ENCODE measurements at places on chromosomes 6 and 20.

GRCh38 chr6:46684771-46685170 lies 2.9 kb upstream of the TDRD6 start:
- no peak for DNase-seq

DNA sequence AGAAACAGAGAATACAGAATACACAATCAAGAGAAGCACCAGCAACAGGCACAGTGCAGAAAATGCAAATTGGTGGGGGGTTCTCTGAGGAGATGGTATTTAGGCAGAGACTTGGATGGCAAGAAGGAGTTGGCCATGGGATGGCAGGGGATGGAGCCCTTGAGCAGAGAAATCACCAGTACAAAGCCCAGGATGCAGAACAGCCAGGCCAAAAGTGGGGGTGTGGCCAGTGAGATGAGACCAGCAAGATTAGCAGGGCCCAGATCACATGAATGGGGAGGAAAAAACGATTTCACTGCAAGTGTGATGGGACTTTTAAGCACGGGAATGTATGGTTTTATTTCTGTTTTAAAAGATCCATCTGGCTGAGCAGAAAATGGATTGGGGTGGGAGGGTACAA lies 63.4 kb downstream of the TRAM2 start:
- DNase-seq, result no peak

- DNase-seq, result no peak
Observed at GRCh38 chr20:31869942-31870725, at the start of the genes DUSP15 and TTLL9. Gene DUSP15 (minus strand): TSS chr20:31870527. CDS start chr20:31870337, 190 bp downstream. Gene TTLL9 (plus strand): TSS chr20:31870634. CDS start chr20:31871127, 493 bp downstream.

GRCh38 chr6:33688006-33688405 lies 23.5 kb downstream of the UQCC2 start:
- DNase-seq, result no peak

- DNase-seq, result no peak
Observed at GRCh38 chr20:6855104-6855503, 87.6 kb downstream of the BMP2 start.

GRCh38 chr6:43434001-43434840 lies 6.9 kb downstream of the ABCC10 start:
- DNase-seq, result no peak

GRCh38 chr6:85037221-85037620 lies 272.8 kb upstream of the TBX18 start:
- no peak for DNase-seq

- no peak for DNase-seq
Observed at GRCh38 chr6:155253337-155253736, 10.5 kb upstream of the CLDN20 start.

- no peak for DNase-seq
Observed at GRCh38 chr20:17635332-17636244, 46.5 kb downstream of the RRBP1 start.

- DNase-seq, result no peak
Observed at GRCh38 chr6:80021591-80021990, 17.1 kb downstream of the TTK start.

- no peak for DNase-seq
Observed at GRCh38 chr6:21856844-21857243, 263.3 kb downstream of the SOX4 start.

DNA sequence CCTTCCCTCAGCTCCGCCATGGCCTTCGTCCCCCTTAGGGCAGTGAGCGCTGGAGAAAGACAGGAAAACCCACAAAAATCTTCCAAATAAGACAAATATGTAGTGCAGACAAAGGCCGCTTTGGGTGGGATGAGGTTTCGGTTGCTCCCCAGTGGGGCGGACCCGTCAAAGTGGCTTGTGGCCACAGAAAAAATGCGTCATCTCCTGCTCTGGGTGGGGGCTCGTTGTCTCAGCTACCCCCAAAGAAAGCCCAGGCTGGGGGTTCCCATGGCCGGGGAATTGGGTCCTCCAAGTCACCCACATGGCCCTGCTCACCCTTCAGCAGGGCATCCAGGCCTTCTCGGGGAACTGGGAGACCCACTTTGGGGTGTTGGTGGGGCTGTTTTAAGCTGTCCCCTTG lies 21.9 kb upstream of the SCUBE3 start:
- DNase-seq, result no peak

- no peak for DNase-seq
Observed at GRCh38 chr6:19590501-19591131, 246.6 kb upstream of the ID4 start.

DNA sequence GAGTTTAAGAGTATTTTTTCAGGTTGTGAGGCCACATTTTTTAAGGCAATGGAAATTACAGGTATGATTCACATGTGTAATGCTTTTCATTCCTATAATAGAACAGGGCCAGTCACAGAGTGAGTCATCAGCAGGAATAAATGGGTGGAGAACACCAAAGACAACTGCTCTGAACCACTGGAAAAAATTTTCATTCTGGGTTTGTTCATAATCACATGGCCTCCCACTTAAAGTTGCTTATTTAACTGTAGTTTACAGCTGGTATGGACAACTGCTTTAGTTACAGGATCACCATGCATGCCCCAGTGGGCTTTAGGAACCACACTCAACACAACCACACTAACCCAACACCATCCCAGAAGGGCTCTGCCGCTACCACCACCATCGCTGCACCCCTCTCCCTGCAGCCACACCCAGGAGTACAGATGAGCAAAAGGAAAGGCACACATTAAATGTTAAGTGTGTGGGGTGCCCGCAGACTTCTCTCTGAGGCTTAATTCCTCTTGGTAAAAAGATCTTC lies 107.0 kb upstream of the DST start:
- DNase-seq, result no peak

- no peak for DNase-seq
Observed at GRCh38 chr20:58378704-58379103, 10.3 kb upstream of the VAPB start.

DNA sequence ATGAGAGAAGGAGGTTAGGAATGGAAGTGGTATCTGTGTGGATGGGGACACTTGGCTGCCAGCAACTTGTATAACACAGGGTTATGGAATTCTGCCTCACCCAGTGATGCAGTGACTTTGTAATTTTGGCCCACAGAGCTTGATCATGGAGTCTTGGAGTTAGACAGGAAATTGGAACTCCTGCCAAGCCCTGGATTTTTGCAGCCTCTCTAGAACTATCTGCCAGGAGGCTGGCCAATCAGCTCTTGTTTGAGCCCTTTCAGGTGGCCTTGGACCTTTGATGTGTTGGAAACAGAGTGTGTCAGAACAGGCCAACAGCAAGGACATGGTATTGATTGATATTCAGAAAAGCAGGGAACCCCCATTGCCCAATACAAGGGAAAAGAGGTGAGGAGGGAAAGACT lies 157.7 kb upstream of the GGTLC1 start:
- DNase-seq, result no peak

DNA sequence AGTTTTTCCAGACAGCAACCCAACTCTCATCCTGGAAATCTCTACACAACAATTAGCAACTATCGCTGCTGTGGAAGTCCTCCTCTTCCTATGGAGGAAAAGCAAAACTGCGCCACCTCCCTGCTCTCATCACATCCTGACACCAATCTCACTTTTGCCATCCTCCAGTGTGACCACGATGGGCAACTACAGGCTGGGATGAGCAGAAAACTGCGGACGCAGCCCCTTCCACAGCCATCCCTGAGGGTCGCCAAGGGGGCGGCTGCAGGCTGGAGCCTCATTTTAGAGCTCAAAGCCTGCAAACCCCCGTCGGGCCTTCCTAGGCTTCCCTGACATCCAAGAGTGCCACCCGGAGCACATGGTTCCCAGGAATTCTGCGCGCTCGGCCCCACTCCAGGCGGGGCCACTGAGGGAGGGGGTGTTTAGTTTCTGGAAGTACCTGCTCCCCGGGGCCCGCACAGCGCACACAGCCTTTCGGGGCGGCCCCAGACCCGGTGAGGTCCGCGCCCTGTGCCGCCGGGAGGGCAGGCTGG lies 1.2 kb downstream of the TCFL5 start:
- DNase-seq, result no peak

- no peak for DNase-seq
Observed at GRCh38 chr6:45772886-45773495, 242.7 kb downstream of the CLIC5 start.

GRCh38 chr20:19626896-19627295 lies 131.2 kb upstream of the RIN2 start:
- DNase-seq, result no peak

DNA sequence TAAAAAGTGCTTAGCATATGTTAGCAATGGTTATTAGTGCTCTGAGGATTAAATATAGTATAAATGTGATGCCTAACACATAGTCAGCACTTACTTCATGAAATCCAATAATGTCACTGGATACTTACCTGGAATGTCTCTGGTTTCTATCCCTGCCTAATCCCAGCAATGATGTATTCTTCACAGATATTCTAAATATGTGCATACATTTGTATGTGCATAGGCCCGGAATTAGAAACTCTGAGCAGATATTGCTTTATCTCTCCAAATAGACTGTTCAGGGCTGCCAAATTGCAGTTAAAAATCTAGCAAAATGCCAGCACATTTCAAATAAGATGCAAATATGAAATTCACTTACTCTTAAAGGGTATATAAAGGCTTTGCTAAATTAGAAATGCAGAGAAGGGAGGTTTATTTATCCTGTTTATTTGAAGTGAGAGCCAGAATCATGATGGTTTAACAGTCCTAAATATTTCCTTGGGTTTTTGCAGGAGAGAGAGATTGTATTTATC lies 81.3 kb downstream of the SAMD5 start:
- no peak for DNase-seq

DNA sequence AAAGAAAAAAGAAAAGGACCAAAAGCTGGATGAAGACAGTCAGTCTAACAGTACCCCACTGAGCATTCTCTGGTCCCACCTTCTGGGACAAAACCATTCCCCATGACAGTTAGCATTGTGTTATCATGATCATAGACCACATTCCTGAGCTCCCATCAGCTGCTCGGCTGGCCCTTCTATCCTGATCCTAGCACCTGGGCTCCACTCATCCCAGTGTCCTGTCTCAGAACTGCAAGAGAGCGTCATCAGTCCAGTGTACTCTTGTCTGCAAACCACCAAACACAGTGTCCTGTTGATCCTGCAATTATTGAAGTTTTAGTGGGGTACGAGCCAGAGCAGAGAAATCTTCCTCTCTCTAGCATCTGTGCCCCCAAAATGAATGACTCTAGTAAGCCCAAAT lies 16.0 kb upstream of the TAAR1 start:
- no peak for DNase-seq

GRCh38 chr6:100490065-100490464 lies 25.3 kb upstream of the SIM1 start:
- DNase-seq, result no peak

- DNase-seq, result no peak
Observed at GRCh38 chr20:6708010-6708409, 59.5 kb upstream of the BMP2 start.

DNA sequence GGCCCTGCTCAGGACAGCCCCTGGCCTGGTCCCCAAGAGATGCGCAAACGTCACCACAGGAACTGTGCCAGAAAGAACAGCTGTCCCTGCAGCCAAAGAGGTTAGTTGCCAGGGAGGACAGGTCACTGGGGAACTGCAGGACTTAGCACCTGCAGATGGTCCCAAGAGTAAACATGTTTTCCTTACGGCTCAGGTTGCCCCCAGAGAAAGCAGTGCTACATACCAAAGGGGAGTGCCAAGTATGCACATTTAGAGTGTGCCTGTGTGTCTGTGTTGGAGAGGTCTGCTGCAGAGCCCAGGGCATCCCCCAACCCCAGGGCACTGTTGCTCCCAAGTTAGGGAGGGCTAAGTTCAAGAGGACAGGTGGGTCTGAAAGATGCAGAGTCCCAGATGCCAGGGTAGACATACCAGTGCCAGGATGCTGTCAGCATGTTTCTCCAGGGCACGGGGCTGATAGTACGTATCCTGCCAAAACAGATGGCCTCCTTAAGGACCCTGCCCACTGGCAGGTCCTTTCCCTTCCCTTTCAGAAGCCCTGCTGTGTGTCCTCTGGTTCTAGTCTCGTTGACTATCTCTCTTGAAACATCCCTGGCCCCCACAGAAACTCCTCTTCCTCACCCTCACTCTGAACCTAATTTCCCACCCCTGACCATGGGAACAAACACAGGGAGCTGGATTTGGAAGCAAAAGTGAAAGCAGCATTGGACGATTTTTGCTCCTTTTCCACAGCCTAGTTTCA lies 1.3 kb downstream of the ABHD16A start:
- DNase-seq, result no peak

GRCh38 chr6:76166297-76166696 lies 93.8 kb upstream of the IMPG1 start:
- DNase-seq, result no peak

DNA sequence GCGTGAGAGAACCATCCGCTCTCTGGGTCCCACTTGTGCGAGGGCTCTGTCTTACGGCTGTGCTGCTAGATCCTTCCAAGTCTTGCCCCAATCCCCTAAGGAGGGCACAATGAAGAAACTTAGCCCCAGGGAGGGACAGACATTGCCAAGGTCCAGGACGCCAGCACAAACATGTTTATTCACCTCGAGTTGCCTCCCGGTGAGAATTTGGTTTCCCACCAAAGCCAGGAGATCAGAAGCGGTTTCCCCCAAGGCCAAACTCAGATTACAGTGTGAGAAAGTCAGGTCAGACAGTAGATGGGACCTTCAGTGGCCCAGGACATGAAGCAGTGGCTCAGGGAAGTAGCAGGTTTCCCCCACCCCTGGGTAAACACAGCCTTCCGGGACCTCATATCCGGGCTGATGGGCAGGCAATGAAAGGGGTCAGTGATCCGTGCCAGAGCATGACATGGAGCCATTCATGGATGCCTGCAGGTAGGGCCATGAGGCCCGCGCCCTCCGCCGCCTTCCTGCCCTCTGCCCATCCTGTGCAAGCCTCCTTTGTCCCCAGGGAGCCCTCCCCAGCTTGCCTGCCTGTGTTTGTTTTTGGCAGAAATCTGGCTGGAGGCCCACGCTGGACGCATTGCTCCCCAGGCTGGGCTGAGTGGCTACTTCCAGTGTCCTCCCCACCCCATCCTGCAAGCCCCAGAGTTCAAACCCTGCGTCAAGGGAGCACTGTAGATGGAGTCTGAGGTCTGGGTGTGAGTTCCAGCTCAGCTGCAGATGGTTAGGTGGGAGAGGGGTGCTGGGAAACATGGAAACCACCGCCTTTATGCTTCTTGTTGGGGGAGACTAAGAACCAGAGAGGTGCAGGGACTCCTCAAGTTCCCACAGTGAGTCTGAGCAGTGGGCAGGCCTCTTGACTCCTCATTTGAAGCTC lies 2.0 kb downstream of the BPIFB2 start:
- no peak for DNase-seq

DNA sequence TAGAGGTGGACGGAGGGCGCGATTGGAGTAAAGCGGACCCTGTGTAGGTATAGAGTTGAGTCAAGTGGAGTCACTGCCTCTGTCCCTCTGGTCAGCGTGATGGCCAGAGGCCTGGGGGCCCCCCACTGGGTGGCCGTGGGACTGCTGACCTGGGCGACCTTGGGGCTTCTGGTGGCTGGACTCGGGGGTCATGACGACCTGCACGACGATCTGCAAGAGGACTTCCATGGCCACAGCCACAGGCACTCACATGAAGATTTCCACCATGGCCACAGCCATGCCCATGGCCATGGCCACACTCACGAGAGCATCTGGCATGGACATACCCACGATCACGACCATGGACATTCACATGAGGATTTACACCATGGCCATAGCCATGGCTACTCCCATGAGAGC lies 479 bp downstream of the SLC39A7 start:
- no peak for DNase-seq

Data from KG1 (cell line).